ENCODE measurements at places on chromosomes 6 and 20.

DNA sequence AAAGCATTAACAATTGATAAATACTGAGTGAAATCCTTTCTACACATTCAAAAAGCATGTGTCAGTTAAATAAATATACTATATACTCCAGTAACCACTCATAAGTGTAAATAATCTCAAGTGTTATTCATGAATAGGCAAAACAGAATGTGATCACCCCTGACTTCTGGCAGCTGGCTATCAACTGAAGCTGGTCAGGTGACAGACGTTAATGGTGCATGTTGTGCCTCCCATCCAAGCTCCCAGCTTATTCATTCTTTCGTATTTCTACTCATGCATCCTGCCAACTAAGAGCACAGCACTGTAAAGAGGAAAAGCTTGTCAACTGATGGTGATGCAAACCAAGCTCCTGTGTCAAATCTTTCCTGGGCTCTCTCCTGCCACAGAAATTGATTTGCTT lies 7.7 kb downstream of the PSMB1 start:
- no peak for DNase-seq

- DNase-seq = no peak
These were observed 84.2 kb downstream of the HUS1B start for GRCh38 chr6:572596-573265.

DNA sequence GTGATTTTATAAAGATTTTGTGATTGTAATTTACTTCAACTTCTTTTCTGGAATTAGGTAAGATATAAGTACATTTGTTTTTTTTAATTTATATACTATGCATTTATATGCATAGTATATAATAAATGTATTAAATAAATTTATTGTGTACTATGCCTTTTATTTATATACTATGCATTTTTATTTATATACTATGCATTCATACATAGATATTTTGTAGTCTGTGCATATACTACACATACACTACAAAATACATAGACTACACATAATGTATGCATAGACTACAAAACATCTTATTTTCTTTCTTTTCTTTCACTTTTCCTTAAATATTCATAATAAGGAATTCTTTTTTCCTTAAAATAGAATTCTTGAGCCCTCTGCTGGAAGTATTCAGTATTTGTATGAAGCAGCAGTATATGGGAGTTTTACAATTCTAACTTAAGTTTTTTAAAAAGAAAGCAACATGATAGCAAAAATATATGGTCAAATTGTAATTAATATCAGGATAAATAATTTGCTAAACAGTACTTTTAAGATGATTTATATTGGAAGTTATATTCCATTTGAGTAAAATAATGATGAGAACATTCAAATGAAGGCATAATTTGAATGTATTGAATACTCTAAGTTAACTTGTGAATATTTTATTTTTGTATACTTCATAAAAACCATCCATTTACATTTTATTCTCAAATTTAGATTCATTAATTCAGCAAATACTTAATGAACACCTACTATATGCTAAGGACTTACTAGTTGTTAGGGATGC lies 129.3 kb downstream of the KLHL32 start:
- DNase-seq = no peak

DNA sequence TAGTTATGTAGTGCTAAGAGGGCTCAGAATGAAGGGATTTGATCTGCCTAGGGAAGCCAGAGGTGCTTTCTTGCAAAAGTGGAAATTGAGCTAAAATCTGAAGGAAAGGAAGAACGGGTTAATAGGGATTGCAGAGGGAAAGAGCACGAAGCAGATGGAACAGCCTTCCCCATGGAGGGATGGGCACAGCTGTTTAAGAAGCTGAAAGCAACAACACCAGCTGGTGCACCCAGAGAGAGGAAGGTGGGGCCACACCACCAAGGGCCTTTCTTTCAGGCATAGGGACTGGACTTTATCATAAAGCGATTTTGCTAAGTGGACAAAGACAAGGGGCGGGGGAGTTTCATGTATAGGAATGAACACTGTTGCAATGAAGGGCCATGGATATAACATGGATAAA lies 65.8 kb upstream of the SNRPB2 start:
- no peak for DNase-seq

GRCh38 chr20:57777911-57778310 lies 68.1 kb upstream of the PMEPA1 start:
- DNase-seq = no peak

DNA sequence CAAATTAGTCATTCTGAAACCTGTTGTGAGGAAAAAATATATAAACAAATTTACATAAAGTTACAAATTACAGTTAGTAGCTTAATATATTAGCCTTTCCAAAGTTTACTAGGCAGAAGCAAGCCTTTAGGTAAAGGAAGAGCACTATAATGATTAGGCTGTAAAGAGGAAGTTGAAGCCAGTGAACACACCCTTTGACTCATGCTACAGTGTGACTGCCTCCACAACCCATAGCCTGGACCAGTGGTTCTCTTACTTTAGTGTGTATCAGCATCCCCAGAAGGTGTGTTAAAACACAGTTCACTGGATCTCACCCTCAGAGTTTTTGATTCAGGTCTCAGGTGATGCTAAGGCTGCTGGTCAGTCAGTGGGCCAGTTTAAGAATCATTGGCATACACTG lies 91.4 kb upstream of the DEFB112 start:
- no peak for DNase-seq

GRCh38 chr6:33989016-33989854 lies 156.7 kb downstream of the GRM4 start:
- DNase-seq = no peak

DNA sequence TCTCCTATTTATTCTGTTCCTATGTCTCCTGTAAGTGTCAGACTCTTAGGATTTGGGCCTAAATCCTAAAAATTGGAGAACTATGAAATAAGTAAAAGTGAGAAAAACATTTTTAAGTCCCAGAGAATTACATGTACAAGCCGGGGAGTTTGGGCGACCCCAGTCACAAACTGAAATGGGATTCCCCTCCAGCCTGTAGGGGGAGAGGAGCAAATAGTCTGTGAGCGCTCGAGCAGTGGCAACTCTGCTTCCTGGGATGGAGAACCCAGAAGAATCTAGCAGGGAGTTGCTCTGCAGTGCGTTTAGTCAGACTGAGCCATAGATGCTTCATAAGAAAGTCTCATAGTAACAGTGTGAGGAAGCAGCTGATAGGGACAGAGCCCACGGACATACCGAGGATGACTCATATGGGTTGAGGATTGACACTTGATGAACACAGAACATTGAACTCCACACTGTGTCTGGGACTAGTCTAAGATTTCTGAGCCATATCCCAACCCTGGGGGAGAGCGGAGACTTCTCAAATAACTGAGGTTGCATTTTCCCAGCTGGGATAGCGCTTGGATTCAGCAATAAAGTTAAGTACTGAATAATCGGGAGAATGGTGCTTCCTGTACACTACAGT lies 437.2 kb downstream of the BCKDHB start:
- peak; percentile 52 for DNase-seq

Data from AG09309 (cell line).